ENCODE measurements at places on chromosomes 13 and 19. TPM values are rescaled to one million over a fixed set of nuclear protein-coding genes. Genes with fewer than 3 reads are reported as not detected.
A peak's percentile ranks its signal among the peaks of the same experiment; 100 is the strongest.

Gene SLC27A5
- 6.1 TPM for polyA plus RNA-seq

DNA sequence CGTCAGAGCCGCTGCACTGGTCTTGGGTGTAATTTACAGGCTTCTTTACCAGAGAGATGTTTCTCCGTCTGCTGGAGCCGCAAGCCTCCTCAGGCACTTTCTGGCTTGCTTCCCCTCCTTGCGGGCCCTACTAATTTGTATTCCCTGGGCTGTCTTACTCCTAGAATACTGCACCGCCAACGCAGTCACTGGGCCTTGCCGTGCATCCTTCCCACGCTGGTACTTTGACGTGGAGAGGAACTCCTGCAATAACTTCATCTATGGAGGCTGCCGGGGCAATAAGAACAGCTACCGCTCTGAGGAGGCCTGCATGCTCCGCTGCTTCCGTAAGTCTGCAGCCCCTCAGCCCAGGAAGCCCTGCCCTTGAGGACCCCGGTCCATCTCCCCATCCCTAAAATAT lies 14.1 kb upstream of the C19orf33 start:
- DNase-seq: no peak

DNA sequence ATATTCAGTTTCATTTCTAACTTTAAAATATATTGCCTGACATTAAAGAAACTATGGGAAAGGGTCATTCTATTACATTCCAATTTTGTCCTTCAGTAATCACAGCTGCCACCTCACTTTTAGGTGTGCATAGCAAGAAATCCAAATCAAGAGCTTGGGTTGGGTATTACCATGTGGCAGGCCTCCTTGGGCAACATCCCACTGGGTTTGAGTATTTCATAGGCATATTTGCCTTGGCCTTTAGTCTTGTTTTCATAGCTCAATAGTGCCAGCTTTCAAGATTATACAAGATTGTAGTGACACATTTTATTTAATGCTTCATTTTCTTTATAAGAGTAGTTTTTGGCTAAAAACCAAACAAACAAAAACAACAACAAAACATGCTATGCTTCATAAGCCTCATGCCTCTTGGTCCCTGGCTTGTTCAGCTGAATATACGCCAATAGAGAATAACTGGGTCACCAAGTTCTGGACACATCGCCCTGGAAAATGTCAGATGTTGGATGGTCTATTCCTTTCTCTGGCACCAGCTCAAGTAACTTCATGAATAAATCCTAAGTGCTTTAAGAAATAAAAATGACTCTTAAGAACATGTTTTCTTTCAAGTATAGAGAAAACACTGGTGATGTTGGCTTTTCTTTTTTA lies 167.4 kb upstream of the STARD13 start:
- DNase-seq: no peak

GRCh38 chr19:39946532-39946931 lies 12.1 kb upstream of the FCGBP start:
- DNase-seq: no peak

GRCh38 chr19:46133101-46133627 lies 8.7 kb upstream of the IGFL3 start:
- peak; percentile 7 for DNase-seq

DNA sequence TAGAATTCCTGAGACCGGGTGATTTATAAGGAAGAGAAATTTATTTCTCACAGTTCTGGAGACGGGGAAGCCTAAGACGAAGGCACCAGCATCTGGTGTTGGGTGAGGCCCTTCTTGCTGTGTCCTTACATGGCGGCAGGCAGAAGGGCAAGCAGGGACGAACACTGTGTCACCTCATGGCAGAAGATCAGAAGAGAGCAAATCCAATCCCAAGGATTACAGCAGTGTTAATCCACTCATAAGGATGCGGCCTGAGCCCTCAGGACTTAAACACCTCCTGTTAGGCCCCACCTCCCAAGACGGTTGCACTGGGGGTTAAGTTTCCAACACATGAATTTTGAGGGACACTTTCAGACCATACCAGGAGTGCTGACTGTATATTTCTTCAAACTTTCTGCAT lies 6.7 kb upstream of the FBL start:
- DNase-seq: no peak

DNA sequence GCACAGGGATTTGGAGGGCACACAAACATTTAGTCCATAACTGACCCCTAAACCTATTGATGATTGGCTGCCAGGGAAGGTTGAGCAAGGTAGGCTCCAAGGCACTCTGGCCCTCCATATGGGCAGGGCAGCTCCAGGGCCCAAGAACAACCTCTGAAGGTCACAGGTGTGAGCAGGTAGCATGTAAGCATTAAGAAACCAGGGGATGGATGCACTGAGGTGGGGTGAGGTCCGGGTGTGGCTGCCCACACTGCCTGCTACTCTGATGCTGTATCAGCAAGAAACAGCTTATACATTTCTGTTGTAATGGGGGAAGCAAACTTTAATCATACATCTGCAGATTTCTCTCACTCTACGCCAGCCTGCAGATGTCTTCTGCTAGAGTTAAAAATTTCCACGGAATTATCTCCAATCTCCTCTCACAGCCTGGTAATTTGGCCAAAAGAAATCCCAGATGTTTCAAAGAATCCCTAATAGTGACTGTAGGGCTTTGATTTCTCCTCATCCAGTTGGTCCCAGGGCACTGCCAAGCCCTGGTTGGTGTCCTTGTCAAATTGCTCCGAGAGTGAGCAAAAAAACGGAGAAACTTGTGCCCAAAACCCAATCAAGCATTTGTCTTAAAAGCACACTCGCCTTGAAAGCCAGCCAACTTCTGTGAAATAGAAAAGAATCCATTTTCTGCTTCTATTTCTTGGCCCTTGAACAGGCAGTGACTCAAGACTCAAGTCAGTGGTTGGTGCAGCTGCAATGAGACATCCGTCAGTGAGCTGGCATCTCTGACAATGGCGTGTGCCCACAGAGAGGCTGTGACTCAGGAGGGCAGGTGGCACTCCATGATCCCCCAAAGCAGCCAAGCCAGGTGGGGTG lies 72.5 kb upstream of the MRI1 start:
- DNase-seq: no peak

DNA sequence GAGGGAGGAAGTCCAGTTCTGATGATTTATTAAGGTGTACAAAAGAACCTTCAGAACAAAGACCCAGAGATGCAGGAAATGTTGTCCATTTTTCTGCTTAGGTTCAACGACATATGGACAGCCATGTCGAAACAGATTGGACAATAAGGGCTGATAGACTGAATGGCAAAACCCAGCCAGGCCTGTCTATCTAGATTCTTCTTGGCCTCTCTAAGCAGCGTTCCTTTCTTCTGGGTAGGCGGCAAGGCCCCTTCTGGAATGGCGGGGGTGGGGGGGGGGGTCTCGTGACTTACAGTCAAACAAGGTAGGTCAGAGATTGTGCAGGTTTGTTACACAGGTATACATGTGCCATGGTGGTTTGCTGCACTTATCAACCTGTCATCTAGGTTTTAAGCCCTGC lies 39.7 kb upstream of the PEPD start:
- no peak for DNase-seq

All from hindlimb muscle (tissue), 1 donor.